Activated T-helper 1 cell treated with anti-CD3 and anti-CD28 coated beads, Interleukin-2, amount 50 U/mL, for 16 hours (primary cell): ENCODE measurements at places on chromosomes 7 and 10.

DNA sequence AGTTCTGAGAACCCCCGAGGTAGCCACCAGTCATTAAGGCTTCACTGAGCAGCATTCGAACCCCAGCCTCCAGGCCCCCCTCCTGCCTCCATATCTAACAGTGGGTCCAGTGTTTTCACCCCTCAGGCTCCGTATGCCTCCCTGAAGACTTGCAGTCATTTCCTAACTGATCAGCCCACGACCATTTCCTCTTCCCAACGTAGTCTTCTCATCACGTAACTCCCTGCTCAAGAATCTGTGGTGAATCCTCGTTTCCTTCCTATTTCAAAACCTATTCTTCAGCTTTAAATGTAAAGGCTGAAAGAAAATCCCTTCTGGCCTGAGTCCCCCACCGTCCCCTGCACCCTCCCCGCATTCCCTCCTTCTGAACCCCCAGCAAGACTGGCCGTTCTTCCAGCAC is 21.1 kb downstream of the FRMD4A start:
- no peak for DNase-seq

GRCh38 chr10:6751363-6751762 is 171.3 kb upstream of the PRKCQ start:
- DNase-seq: no peak

DNA sequence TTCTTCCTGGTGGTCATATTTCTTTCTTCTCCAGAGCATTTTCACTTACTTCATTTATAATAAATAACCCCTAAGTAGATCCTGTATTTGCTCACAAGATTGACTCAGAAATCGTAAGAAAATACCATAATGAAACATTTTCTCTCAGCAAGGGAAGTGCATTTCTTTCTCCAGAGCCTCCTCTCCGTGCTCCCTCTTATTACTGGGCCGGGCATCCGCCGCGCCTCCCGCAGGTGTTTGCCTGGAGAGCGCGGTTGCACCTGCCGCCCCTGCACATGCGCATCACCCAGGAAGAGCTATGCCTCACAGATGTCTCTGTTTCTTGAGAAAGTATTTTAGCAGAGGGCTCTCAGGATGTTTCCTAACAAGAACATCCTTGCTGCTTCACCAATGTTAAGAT is 509.2 kb downstream of the TCERG1L start:
- DNase-seq: no peak

GRCh38 chr10:112159469-112159868 is 24.1 kb downstream of the GPAM start:
- no peak for DNase-seq

GRCh38 chr10:78640796-78641636 is 427.8 kb upstream of the ZMIZ1 start:
- no peak for DNase-seq

- DNase-seq: no peak
These were observed 1.3 kb downstream of the FAS start for GRCh38 chr10:88991899-88992320.
